ENCODE measurements at places on chromosomes 12 and 14.

- no peak for DNase-seq
Measured at GRCh38 chr12:56192582-56192981, 3.3 kb upstream of the SMARCC2 start.

DNA sequence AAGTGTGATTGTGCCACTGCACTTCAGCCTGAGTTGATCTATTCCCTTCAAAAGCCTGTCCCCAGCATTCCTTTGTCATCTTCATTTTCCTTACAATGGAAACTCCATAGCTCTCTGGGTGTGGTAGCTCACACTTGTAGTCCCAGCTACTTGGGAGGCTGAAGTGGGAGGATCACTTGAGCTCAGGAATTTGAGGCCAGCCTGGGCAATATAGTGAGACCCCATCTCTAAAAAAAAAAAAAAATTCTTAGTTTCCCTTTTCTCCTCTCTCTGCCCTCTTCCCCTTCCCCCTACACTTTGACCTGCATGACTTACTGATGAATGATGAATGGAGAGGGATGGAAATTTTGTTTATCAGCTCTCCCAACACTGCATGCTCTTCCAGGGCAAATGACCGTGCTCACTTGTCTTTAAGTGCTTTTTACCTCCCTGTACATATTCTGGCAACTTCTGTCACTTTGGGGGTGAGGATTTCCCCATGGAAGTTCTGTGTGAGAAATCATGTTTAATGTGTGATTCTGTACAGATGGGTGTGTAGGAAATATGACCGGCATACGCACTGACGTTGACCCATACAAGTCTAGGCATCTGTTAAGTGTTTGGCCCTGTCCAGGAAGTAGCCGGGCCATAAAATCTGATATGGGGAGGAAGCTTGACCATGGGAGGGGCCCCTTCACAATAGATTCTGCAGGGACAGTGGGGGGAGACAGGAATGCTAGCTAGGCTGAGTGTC lies 65.4 kb downstream of the ZFP36L1 start:
- no peak for DNase-seq

DNA sequence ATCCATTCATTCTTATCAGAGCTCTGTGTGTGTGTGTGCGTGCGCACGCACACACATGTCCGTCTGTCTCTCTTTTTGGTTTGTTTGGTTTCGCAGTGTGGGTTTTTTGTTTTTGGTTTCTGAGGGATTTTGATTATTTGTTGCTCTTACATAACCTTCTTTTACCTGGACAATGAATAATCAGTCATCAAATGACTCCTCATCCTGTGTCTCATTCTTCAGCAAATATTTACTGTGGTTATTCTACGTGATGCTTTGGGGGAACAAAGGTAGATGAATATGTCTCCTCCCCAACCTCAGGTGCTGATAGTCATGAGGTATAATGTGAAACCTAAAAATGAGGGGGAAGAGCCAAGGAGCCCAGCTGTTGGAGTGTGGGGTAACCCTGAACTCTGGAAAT lies 92.4 kb downstream of the SAMD4A start:
- DNase-seq: no peak

- no peak for DNase-seq
Measured at GRCh38 chr12:69313209-69313608, 35.0 kb upstream of the LYZ start.

DNA sequence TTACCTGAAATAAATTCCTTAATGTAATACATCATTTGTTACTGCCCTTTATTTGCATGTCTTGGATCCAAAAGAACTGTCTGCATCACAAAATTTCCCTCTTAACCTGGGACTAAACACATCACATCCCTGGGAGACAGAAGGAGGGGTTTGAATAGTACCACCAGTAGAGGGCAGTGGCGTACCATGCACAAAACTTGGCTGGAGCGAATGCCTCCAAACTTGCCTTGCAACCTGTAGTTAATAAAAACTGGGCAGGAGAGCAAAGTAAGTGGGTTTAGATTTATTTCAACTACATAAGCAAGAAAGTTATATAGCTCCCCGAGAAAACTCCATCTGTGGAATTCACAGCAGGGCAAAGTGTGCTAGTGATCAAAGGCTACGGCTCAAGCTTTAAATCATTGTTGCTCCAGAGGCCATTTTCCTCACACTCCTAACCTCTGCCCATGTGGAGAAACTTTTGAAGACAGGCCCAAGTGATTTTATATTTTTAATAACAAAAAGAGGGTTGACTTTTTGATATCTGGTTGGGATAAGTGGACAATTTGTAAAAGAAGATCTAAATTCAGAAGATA lies 1176.7 kb upstream of the SEL1L start:
- DNase-seq: no peak

- no peak for DNase-seq
Measured at GRCh38 chr14:36996133-36996856, 176.1 kb downstream of the SLC25A21 start.
